ENCODE measurements at places on chromosomes 7 and 10. TPM values are rescaled to one million over a fixed set of nuclear protein-coding genes. Genes with fewer than 3 reads are reported as not detected.

Gene EPDR1
- 5.6 TPM for total RNA-seq

Gene DENND2A
- total RNA-seq = 7.4 TPM

DNA sequence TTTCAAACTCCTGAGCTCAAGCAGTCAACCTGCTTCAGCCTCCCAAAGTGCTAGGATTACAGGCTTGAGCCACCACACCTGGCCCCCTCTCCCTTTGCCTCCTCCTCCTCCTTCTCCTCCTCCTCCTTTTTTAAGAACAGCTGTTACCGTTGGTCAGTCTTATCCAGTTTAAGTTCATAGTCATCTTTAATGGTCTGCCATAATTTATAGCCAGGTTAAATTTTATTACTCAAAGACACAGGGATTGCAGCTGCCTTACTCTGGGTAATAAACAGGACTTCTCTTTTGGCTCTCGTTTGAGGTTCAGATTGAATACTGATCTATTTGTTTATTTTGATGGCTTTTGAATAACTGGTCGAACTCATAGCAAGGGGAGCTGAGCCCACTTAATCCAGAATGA is 35.2 kb downstream of the ATOH7 start:
- no peak overlapping the region for H3K4me3 ChIP-seq
- no peaks in the 10 kb centered on the region for H3K36me3 ChIP-seq
- no peaks in the 10 kb centered on the region for H3K27me3 ChIP-seq

DNA sequence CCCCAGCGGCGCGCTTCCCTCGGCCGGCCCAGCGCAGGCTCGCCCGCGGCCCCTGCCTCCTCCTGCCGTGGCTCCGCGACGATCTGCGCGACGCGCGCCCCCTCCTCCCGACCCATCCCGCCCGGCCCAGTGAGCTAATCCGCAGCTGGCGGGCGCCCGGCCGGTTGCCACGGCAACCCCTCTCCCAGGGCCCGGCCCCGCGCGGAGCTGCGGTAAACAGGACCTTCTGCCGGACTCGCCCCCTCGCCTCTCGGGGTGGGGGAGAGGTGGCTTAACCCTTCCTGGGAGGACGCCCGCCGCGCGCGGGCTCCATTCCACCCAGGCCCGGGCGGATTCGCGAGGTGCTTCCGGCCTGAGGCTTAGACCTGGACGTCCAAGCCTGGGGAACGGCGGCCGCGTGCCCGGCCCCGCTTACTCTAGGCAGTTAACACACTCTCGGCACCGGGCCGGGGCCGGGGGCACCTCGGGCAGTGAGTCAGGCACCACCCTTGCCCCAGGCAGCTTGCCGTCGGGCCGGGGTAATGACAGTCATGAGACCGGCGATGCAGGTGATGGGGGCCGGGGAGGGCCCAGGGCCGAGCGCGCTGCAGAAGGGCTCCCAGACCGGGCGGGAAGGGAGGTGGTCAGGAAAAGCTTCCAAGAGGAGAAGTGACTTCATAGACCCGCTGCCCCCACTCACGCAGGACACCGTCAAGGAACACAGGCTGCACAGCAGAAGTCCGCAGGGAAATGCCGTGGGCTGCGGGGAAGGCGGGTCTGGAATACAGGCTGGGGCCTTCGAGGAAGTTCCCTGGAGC is at the start of gene DENND2A:
Gene DENND2A (minus strand): TSS at position 87 of the 797 bp plus-strand sequence. CDS start 38,416 bp downstream, outside the sequence.
- peaks cover 11% of the 10 kb centered on the region for H3K27me3 ChIP-seq
- peak within 1 kb of the TSS; percentile 41 for H3K27ac ChIP-seq
- H3K36me3 ChIP-seq = no peaks in the 10 kb centered on the region
- DNase-seq = peak; percentile 70

- no peaks in the 10 kb centered on the region for H3K4me1 ChIP-seq
- H3K36me3 ChIP-seq = no peaks in the 10 kb centered on the region
- H3K27ac ChIP-seq = no peak overlapping the region
- DNase-seq = no peak
These were observed 606.6 kb upstream of the SORCS1 start for GRCh38 chr10:107771066-107771465.

Gene FAM237B
- not detected for total RNA-seq
